ENCODE measurements at places on chromosomes 1 and 21.

- no peak for DNase-seq
Measured at GRCh38 chr1:162984699-162985098, 84.5 kb upstream of the RGS4 start.

GRCh38 chr1:119293797-119294196 lies 74.8 kb upstream of the HAO2 start:
- no peak for DNase-seq

- peak; percentile 96 for DNase-seq
Measured at GRCh38 chr1:156123356-156124196, 9.1 kb downstream of the LMNA start.

DNA sequence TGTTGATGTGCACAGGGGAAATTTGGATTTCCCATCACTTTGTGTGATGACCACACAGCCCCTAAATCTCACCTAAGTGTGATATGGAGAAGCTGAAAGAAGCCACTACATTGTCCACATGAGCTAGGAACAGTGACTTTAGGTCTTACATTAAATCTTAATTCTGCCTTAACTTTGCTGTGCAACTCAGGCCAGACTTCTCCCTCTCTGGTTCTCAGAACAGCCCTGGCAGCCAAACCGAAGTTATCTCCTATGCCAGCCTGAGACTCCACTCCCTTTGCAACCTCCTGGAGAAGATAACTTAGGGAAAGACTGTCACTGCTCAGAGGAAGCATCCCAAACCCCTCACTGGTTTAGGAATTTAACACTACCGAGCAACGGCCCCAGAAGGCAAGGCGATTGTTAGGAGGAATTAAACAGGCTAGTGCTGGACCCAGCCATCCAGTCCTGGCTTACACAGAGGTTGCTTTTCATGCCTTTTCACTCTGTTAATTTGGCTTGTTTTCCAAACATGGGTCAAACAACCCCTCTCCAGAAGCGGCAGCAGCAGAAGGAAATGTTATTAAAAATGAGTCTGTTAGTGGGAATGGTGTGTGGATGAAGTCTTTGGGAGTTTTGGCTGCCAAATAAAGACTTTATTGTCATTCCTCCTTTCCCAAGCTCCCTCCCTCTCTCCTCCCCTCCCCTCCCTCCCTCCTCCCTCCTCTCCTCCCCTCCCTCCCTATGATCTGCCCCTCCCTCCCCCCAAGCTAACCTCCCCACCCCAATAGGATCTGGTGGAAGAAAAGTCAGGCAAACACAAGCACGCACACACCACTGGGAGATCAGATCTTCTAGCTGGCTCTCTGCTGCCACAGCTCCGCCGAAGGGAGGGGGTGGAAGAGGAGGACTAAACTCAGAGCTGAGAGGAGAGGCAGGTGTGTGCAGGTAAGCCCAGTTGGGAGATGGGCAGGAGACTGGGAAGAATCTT lies at the start of gene PRELP:
Gene PRELP, plus strand, starts transcription at position 795 of the 970 bp plus-strand sequence. CDS start 7,379 bp downstream, outside the sequence.
- DNase-seq, result peak; percentile 75

- peak; percentile 48 for DNase-seq
Measured at GRCh38 chr1:2987773-2988172, 33.5 kb upstream of the ACTRT2 start.

- no peak for DNase-seq
Measured at GRCh38 chr1:17123196-17124045, 4.2 kb upstream of the PADI2 start.

GRCh38 chr1:157101149-157101548 lies 1.5 kb upstream of the ETV3L start:
- no peak for DNase-seq

DNA sequence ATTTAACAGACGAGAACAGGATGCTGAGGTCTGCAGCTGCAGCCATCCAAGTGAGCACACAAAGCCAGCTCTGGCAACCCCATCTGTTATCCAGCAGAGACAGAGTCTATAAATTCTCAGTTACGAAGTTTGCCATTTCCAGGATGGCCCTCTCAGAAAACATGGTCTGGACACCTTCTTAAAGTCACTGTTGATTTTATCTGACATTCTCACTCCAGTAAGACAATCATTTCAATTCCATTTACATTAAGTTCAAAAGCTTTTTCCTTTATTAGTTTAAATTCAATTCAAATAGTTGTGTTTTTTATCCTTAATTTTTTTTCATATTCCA lies 125.5 kb downstream of the DMRTB1 start:
- DNase-seq, result no peak

DNA sequence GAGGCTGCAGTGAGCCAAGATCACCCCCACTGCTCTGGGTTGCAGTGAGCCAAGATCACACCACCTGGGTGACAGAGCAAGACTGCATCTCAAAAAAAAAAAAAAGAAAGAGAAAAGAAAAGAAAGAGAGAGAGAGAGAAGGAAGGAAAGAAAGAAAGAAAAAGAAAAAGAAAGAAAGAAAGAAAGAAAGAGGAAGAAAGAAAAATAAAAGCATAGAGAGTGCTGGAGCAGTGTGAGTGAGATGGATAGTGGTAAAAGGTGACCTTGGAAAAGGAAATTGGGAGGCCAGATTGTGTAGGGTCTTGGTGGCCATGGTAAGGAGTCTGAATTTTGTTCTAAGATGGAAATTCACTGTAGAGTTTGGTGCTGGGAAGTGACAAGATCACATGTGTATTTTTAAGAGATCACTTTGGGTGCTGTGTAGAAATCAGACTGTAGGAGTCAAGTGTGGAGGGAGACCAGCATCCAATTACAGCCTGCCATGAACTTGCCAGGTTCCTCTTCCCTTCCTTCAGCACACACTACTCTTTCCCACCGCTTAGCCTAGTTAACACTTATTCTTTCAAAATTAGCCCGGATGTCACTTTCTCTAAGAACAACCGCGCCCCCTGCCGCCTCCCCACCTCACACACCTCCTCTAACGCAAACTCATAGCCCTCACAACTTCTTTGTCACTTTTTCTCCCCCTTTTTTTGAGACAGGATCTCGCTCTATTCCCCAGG lies 17.9 kb downstream of the MTX1 start:
- DNase-seq, result peak; percentile 74

DNA sequence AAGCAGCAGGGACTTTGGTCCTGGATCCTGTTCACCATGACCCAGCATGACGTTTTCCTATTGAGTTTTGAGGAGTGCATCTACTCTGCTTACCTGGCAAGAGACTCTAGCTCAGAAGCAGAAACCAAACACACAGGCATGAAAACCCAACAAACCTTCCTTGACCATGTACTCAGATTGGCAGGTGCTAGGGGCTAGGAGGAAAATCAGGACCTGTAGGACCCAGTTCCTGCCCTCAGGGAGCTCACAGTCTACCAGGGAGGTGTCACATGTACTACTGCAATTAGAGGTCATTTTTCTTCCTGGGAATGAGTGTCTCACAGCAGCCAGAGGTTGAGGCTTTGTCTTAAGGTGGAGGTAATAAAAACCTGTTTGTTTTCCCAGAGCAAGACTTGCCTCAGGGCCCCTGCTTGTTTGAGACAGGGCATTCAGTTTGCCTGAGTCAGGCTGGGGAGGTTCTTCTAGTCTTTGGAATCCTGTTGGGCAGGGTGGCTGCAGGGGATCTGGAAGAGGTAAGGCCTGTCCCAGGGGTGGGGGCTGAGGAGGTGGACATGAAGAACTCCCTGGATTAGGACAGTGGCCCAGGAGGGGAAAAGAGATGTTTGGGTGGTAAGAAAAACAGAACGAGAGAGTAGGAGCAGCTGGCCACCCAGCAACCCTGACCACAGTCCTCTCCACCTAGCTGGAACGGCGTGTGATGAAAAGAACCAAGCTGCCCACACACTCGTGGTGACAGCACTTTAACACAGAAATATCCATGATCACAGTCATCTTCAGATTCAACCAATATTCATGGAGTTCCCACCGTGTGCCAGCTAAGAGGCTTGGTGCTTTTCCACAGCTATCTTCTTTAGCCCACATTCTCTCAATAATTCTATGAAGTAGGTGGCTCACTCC lies 30.8 kb downstream of the IER5 start:
- DNase-seq, result no peak

GRCh38 chr1:16145662-16146278 lies 10.1 kb downstream of the EPHA2 start:
- no peak for DNase-seq

- DNase-seq, result no peak
Measured at GRCh38 chr1:204443260-204443619, 31.6 kb upstream of the PPP1R15B start.

GRCh38 chr1:20530901-20531300 lies 21.5 kb upstream of the FAM43B start:
- peak; percentile 17 for DNase-seq

DNA sequence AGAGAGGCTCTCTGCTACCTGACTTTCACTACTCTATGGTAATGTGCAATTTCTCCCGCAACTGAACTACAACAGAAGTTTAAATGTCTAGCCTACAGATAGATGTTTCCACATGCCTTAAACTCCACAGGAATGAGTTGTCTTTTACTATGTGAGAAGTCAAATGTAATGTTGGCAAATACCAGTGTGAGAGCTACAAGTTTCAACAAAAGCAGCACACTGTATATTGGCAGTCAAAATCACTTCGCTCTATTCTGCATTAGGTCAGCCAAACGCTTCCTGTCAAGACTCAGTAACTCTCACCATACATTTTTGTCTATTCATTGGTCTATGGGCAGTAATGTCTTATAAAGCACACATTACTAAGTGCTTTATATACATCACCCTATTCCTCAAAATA lies 41.9 kb downstream of the LUZP1 start:
- DNase-seq, result no peak

GRCh38 chr1:68210829-68211228 lies 21.5 kb downstream of the WLS start:
- no peak for DNase-seq

Measured in Ammon's horn (tissue), 1 donor.